Right ventricle myocardium inferior (tissue), 1 donor: ENCODE measurements at places on chromosomes 5 and 9. TPM values are rescaled to one million over a fixed set of nuclear protein-coding genes. Genes with fewer than 3 reads are reported as not detected.

Gene SPINK4
- not detected for total RNA-seq

Gene SLC9A3
- 1.1 TPM for total RNA-seq

DNA sequence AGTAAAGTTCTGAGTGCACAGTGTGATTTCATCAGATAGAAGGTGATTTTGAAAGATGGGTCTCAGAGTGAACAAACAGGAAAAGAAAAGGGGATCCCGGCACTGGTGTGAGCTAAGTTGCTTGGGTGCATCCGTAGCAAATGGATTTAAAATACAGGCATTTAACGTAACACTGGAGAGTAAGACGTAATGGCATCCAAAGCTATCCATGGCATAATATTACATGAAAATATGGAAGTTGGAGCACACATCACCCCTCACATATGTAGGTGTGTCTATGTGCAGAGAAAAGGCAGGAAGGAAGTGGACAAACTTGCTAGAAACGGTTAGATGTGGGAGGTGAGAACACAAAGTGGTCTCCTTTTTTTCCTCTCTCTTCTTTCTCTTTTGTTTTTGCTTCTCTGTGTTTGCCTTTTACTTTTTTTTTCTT is 38.2 kb upstream of the SEMA4D start:
- no peak for DNase-seq

Gene HSD17B4
- 297 TPM for total RNA-seq

Gene PTPDC1
- 8.5 TPM for total RNA-seq

DNA sequence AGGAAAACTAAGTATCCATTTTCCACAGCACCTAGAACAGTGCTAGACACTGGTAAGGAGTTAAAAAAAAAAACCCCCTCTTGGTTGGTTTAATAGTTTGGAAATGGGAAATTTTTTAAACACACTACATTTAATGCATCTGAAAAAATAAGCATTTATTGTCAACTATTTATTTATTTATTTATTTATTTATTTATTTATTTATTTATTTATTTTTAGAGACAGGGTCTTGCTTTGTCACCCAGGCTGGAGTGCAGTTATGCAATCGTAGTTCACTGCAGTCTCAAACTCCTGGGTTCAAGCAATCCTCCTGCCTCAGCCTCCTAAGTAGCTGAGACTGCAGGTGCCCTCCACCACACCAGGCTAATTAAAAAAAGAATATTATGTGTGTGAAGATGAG is 51.6 kb downstream of the SNCAIP start:
- DNase-seq: no peak

Gene PLEKHG4B
- total RNA-seq: not detected
